ENCODE measurements at places on chromosomes 4 and X.

DNA sequence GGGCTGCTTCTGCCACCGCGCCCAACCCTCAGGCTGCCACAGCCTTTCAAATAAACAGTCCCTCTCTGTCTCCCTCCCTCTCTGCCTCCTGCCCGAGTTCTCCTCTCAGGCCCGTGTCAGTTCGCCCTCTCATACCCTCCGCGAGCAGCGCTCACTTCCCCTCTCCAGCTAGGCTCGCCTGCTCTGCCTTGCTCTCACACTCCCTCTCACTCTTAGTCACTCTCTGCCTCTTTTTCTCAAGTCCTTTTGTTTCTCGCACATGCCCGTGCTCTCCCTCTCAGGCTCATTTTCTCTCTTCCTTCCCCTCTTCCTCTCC is 3.2 kb downstream of the EFNB1 start:
- no peak for DNase-seq

- DNase-seq = no peak
Observed at GRCh38 chr4:15381806-15382338, 46.0 kb upstream of the C1QTNF7 start.

DNA sequence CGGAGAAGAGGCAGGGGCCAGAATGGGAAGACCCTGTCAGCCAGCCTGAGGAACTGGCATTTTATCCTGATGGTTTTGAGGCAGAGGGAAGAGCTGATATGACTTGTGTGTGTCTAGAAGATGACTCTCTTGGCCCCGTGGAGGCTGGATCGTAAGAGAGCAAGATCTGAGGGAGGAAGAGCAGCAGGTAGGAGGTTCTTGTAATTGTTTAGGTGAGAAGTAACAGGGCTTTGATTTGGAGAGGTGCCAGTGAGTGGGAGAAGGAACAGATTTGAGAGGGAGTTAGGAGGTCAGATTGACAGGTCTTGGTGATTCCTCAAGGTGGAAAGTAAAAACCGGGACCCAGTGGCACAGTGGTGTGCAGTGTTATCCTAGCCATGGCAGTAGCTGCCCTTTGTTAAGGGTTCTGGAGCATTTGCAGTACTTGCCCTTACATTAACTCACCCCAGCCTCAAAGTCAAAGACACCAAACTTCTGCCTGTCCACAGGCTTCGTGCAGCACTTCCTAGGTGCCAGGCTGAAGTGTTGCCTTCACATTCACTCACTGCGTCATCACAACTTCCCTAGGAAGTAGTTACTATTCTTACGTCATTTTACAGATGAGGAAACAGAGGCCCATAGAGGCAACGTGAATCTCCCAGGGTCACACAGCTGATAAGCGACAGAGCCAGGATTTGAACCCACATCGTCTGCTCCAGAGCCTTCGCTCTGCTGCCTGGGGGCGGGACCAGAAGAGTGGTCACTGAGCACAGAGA is 23.7 kb downstream of the RTL5 start:
- no peak for DNase-seq

- no peak for DNase-seq
Observed at GRCh38 chr4:184598753-184599491, 50.3 kb downstream of the CASP3 start.

- no peak for DNase-seq
Observed at GRCh38 chr4:25449688-25450087, 72.6 kb downstream of the ANAPC4 start.

DNA sequence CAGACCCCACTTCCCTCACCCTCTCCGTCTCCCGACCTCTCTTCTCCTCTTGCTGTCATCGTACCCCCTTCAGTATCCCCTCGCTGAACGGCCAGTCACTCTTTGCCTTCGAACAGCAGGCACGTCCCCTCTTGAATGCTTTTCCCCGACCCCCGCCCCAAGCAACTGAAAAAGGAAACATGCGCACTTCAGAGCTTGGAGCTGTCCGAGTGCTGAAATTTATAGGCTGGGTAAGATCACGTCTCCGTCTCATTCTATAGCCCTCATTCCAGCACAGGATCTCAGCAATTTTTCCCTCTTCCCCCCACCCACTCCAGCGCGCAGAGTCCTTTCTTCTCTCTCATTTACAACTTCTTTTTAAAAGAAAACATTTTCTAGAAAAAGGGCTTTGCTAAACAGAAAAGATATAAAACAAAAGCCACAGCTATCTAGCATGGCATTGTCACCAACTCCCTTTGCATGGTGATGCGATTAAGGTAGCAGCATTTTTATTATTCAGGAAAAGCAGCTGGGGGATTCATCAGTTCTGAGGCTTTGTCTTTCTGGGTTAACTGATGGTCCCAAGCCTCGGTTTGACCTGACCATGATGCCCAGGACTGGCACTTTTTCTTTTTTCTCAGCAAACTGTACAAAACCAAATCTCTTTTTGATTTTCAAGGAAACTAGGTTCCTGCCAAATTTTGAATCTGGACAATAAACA is at the start of gene GLRA2:
Gene GLRA2 (plus strand): TSS at position 247 of the 700 bp plus-strand sequence. CDS start 522 bp downstream, outside the sequence.
- DNase-seq = no peak

GRCh38 chr4:96044971-96045370 is 205.1 kb downstream of the PDHA2 start:
- no peak for DNase-seq

GRCh38 chrX:152137771-152138387 is 498 bp downstream of the MAGEA10 start:
- DNase-seq = no peak

GRCh38 chrX:39296472-39296871 is 495.2 kb downstream of the MID1IP1 start:
- no peak for DNase-seq

DNA sequence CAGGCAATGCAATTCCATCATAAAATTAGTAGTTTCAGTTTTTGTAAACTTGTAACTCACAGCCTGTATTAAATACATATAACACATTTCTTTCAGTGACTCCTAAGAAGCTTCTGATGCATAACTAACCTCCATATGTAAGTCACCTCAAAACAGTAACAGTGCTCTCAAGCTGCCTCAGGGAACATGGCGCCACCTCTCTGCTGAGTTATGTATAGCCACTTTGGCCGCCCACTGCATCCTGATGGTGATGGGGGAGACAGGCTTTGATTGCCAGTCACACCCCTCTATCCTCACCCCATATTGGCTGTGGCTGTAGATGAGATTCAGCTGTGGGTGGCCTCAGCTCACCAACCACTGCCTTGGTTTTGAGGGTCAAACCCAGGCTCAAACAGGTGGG is 54.3 kb downstream of the LRBA start:
- no peak for DNase-seq

- DNase-seq = no peak
Observed at GRCh38 chr4:184462724-184463123, 11.6 kb downstream of the IRF2 start.

- DNase-seq = no peak
Observed at GRCh38 chrX:4741024-4741423, 1027.6 kb upstream of the PRKX start.

GRCh38 chr4:39422247-39422646 is 15.5 kb downstream of the KLB start:
- DNase-seq = no peak

- DNase-seq = no peak
Observed at GRCh38 chr4:110632506-110633357, 9.9 kb upstream of the PITX2 start.

DNA sequence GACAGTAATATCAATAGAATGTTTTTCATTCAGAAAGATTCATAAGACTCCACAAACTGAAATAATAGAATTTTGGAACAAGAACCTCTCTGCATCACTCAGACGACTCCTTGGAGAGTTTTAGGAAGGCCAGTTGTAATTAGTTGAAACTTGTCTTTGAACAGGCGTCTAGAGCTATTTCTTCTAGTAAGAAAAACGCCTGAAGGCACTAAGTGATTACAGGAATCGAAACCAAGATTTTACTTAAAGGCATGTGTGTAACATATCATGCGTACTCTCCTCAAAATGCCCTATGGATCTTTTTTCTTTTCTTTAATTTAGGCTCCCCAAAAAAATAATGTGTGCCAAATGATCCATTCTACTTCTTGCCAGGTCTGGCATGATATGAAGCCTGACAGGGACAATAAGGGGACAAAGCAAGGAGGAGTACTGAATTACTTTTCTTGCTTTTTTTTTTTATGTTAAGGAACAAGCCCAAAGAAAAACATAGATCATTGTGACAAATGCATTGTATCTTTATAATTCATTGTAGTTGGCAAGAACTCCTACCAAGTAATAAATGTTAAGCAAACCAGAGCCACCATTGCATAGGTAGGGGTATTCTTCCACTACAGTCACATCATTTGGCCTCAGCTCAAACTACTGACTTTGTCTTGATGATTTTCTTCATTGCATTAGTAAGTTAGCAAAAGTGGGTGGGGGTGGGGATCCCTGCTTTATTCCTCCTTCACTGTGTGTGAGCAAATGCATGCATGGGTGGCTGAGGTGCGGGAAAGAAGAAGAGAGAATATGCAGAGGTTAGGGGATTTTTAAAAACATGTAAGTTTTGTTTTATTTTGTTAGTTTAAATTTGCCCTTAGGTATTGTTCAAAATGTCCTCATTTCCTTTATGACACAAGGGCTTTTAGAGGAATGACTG is 79.9 kb upstream of the ATOH1 start:
- DNase-seq = no peak

DNA sequence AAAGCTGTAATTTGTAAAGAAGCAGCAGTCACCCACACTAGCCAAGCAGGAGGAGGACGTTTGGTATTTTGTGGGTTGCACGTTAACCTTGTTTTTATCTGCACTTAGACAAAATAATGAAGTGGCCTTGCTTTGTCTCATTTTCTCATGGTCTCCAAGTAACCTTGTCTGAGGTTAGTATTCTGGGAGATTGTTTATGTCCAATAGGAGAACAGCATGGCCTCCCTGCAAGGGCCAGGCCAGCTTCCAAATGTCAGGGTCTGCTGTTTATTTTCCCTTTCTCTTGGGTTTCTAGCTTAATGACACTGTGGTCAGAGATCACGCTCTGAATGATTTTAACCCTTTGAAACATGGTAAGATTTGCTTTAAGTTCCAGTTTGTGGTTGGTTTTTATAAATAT is 29.9 kb downstream of the PNMA6E start:
- no peak for DNase-seq

GRCh38 chr4:48295116-48295515 is 25.5 kb upstream of the TEC start:
- DNase-seq = no peak

- DNase-seq = no peak
Observed at GRCh38 chr4:88035292-88035691, 27.9 kb downstream of the PKD2 start.

DNA sequence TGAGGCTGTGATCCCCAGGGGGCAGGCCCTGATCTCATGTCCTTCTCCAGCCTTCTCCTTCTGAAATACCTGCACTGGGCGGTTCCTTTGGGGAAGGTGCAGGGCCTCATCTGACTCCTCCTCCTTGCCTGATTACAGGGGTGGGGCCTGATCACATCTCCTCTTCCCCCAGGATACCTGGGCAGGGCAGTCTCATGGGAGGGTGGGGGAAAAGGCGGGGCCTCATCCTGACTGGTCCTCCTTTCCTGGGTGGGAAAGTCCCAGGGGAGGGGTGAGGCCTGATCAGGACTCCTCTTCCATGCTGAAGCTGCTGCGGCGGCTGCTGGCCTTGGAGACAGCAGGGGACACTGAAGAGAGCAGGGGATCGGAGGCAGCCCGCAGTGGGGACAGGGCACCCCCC is 13.3 kb downstream of the TFE3 start:
- no peak for DNase-seq

- DNase-seq = no peak
Observed at GRCh38 chr4:136861091-136861490, 671.2 kb downstream of the PCDH18 start.

DNA sequence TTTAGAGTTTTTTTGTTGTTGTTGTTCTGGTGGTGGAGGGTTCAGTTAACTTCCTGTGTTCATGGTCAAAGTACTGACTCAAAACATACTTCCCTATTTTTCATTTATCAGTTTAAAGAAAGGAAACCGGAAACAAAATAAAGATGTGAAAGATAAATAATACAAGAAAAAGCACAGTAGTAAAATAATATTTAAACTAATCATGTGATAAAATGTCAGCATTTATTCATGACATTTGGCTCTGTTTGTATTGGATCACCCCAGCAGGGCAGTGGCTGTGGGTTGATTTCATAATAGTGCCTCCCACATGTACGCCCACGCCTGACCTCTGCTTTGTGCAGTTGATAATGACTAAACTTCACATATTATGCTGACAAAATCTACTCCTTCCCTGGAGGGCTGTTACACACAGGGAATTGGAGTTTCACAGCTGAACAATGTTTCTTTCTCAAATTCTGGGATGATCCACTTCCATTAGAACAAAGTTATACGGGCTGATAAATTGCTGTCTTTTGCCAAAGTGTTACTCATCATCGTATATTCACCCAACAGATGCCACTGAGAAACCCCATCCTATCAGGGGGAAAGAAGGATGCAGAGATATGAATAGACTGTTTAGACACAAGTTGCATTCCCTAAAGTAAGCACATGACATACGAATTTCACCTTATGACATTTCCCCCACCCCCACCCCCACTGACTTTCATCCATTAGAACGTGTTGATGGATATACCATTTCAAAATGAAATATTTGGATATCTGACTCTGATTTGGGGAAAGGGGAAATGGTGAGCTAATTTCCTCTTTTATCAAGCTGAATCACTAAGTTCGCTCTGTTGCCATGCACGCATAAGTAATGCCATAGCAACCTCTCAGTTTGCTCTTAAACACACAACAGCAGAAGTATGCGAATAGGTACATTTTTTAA is 48.3 kb downstream of the AMELX start:
- no peak for DNase-seq

GRCh38 chrX:11462136-11462535 is 168.9 kb downstream of the AMELX start:
- no peak for DNase-seq

GRCh38 chrX:101803451-101803850 is 128.4 kb downstream of the ZMAT1 start:
- DNase-seq = peak; percentile 4

DNA sequence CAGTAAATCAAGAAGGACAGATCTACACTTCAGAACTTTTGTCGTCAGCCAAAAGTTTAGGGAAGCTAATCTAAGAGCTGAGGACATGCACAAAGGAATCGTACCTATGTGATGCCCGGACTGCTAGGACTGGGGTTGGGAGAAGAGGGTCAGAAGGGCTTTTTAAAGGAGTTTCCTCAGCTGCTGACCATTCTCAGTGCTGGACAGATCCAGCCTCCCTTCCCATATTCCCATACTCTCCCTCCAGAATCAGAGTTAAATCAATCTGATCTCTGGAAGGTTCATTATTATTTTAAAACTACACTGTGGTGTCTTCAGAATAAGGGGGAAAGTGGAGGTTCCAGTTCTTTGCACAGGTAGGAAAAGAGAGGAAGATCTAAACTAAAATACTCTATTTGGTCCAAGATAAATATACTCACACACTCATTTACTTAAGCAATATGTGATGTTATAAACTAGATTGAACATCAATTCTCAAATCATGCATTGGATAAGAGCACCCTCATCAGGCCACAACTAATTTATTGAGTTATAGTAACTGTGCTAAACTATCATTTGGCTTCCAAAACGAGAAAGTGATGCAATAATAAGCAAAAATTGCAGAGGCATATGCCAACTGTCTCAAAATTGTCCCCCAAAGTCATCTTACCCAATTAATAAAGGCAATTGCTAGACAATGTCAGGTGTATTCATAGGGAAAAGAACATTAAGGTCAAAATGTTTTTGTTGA is 124.7 kb downstream of the HNRNPD start:
- DNase-seq = no peak

- DNase-seq = no peak
Observed at GRCh38 chr4:175906384-175906783, 94.3 kb upstream of the GPM6A start.

- no peak for DNase-seq
Observed at GRCh38 chr4:125642645-125643044, 327.9 kb downstream of the FAT4 start.
